Thymus (tissue), 14 donors: ENCODE measurements at places on chromosomes 12 and 14. TPM values are rescaled to one million over a fixed set of nuclear protein-coding genes. Genes with fewer than 3 reads are reported as not detected.

- no peak for DNase-seq
Observed at GRCh38 chr12:49037111-49037946, 18.8 kb upstream of the PRKAG1 start.

GRCh38 chr12:63305901-63306875, 155.2 kb upstream of the AVPR1A start:
- DNase-seq: no peak

DNA sequence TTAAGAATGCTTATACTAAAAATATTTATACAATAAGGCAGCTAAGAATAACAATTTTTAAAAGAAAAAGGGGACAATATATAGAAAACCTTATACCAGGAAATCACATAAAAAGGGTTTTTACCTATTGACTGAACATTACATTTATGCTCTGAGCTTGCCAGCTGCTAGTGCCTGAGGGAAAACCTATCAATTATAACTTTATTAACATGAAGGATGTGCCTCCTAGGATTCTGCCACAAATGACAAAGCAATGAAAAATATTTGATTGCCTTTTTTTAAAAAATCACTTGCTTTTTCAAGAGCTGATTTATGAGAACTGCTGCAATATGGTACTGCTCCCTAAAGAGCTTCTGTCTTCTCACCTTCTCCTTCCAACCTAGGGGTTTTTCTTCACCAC, 185.7 kb downstream of the RIMBP2 start:
- no peak for DNase-seq

- DNase-seq: no peak
Observed at GRCh38 chr12:98213556-98213955, 301.8 kb upstream of the TMPO start.

Gene PAH
- polyA plus RNA-seq: 1.3 TPM

GRCh38 chr14:81161088-81161487, 59.7 kb downstream of the GTF2A1 start:
- DNase-seq: no peak

DNA sequence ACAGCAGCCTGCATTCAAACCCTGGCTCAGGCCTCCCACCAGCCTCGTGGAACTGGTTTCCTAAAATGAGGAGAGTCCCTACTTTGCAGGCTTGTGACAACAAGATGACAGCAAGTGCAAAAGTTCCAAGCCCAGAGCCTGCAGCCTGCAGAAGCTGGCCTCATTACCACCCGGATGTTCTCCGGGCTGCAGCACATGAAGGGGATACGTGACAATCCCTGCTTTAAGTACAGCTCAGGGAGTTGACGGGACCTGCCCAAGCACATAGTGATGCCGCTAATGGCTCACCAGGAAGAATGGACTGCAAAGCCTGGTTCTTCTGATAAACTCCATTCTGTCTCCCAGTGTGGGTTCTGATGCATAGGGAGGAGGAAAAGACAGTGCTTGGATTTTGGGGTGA, 15.0 kb downstream of the SSH1 start:
- no peak for DNase-seq
